ENCODE measurements at places on chromosomes 6 and 20.

DNA sequence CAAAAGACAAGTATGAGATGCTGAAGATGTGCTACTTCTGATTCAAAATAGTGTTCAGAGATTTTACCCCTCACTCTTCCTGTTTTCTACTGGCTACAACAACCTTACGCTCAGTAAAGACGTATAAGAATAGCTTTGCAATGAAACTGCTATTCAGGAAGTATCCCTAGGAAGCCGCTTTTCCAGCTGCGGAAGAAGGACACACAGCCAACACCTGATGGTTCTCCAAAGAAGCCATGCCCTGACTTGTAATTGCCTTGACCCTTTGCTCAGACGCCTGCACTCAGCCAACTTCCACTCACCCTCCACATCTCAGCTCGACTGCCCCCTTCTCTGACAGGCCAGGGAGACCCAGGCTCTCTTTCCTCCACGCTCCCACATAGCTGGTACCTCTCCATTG lies 111.6 kb downstream of the DTNBP1 start:
- DNase-seq: no peak

DNA sequence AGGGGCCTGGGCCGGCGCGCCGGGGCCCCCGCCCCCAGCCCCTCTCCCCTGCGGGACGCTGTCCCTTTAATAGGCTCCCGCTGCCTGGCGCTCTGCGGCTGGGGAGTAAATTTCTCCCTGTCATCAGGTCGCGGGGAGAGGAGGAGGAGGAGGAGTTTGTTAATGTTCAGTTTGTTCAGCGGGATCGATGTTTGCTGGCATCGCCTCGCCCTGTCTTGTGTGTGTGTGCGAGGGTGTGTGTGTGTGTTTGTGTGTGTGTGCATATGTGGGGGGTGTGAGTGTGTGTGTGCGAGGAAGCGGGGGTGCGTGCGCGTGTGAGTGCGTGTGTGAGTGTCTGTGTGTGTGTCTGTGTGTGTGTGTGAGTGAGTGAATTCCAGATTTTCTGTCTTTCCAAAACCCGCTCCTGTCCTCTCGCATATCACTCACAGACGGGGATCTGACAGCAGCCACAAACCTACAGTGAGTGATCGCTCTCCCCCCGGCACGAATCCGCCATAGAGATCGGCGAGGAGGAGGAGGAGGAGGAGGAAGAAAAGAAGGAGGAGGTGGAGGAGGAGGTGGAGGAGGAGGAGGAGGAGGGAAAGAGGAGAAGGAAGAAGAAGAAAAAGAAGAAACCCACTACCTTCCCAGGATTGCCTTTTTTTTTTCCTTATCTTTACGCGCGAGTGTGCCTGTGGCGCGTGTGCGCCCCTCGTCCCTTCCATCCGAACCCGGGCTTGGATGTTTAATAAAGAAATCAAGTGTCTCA lies at the start of gene TSHZ2:
TSS of gene TSHZ2 (plus strand) at position 169 of the 748 bp plus-strand sequence. CDS start 936 bp downstream, outside the sequence.
- no peak for DNase-seq

DNA sequence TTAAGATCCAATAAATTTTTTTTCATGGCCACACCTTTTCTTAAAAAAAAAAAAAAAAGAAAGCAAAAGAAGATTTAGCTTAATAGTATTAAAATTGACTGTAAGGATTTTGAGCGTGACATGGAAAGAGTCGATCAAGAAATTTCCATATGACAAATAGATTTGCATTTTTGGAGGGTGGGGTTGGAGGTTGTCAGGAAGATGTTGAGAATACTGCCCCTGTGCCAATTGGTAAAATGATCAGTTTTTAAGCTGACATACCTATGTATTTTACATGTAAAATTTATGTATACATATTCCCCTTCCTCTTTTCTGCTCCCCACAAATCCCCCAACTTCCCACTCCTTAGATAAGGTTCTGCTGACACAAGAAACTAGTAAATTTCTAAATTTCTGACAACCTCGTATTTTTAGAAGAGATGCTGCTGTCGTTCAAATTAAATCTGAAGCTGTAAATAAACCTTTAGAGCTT lies 520.9 kb downstream of the CD83 start:
- no peak for DNase-seq

- DNase-seq: no peak
These were observed 221.7 kb upstream of the TAB2 start for GRCh38 chr6:149095842-149096241.

- DNase-seq: no peak
These were observed 38.5 kb downstream of the SUN5 start for GRCh38 chr20:32965581-32966373.

- no peak for DNase-seq
These were observed 61.8 kb downstream of the FAM229B start for GRCh38 chr6:112149236-112149635.

DNA sequence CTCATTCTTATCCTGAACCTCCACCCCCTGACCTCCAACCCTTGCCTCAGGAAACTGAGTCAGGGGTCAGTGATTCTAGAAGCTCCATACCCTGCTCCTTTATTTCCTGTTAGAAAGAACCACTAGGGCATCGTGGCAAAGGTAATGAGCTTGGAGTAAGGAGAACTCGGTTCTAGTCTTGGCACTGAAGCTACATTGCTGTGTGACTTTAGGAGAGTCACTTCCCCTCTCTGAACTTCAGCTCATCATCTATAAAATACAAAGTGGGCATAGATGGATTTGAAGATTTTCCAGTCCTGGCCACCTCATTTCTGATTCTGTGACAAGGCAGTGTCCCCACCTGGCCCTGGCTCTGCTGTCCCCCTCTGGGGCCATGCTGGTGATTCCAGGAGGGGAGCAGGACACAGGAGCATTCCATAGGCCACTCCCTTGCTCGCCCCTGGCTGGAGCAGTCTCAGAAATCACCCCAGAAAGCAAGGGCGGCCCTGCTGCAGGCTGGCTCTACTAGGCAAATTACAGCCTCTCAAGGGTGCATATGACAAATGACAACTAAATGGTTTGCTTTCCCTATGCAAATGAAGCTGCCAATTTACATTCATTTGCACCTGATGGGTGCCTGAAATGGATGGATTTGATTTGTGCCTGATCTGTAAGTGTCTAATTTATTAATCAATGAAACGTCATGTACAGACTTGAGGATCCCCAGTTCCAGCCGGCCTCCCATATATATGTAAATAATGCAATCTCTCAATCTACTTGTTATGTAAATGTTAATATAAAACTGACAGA lies 62.2 kb downstream of the LRFN2 start:
- no peak for DNase-seq

Data from globus pallidus (tissue), 1 donor.